Muscle of arm (tissue), 14 donors: ENCODE measurements at places on chromosomes 2 and 18.
A peak's percentile ranks its signal among the peaks of the same experiment; 100 is the strongest.

DNA sequence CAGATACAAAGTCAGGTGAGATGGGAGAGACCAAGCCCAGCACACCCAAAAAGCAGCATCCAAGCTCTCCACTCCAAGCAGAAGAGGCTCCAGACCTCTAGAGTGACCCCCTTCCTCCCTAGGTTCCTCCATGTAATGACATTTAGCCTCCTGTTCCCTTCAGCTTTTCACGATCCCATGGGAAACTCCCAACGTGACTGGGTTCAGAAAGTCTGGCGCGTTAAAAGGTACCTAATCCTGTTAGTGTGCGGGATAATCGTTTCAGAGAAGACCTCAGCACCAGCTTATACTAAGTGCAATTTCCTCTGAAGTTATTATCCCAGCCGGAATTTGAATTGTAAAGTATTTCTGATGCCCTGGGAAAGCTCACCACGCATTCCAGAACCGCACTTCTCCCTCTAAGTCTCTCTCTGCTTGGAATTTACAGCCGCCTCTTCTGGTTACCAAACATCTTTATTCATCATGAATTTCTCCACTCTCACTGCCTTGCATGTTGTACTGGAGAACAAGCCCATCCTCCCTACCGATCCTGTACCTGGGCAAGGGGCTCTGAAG lies 46.9 kb downstream of the CCBE1 start:
- no peak for DNase-seq

DNA sequence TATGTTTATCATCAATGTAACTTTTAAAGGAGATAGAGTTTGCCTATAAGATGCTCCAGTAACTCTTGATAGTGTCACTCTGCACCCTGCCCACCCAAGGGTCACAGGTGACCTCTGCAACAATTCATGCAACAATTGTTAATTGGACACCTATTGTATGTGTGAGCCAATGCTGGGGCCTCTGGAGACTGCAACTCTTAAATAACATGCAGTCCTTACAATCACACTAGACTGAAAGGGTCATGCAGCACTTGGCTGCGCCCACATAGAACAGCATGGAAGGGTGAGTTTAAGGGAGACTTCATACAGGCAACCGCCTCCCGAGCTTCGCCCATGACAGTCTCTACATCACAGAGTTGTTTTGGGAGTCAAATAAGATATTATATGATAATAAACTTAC lies 137.1 kb upstream of the TWIST2 start:
- no peak for DNase-seq

DNA sequence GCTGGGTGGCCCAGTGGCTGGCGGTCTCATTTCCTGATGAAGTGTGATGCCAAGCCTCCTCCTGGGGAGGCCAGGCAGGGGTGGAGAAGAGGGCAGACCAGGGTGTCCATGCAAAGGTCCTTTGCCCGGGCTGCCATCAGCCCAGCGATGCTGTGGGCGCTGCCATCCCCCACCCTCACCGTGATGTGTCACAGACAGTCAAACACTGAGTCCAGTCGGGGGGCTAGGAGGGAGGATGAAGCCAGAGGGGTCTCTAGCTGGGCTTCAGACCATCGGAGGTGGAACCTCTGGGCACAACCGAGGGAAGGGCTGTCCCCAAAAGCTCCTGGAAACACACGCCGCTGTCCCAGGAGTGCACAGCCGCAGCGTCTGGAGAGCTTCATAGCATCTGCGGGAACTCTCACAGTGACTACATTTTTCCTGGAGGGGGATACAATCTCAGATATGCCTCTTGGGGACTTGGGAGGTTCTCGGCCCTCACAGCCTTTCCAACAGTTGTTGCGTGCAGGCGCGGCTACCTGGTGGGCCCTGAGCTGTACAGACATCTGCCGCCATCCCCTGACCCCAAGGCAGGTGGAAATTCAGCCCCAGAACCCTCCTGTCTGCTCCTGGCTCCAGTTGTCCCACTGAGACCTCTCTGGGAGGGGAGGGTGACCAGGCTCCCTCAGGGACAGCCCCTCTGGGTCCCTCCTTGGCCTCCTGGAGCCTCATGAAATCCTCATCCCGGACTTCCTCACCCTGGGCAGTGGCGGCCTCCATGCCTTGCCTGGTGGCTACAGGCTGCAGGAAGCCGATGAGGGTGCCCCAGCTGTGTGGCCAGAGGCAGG lies 26.5 kb upstream of the OTOS start:
- DNase-seq: no peak

- peak; percentile 57 for DNase-seq
Observed at GRCh38 chr2:202376460-202377206, 506 bp downstream of the BMPR2 start.

- no peak for DNase-seq
Observed at GRCh38 chr2:31337197-31337596, 77.3 kb downstream of the XDH start.
